ENCODE measurements at places on chromosomes 11 and 22. TPM values are rescaled to one million over a fixed set of nuclear protein-coding genes. Genes with fewer than 3 reads are reported as not detected.

DNA sequence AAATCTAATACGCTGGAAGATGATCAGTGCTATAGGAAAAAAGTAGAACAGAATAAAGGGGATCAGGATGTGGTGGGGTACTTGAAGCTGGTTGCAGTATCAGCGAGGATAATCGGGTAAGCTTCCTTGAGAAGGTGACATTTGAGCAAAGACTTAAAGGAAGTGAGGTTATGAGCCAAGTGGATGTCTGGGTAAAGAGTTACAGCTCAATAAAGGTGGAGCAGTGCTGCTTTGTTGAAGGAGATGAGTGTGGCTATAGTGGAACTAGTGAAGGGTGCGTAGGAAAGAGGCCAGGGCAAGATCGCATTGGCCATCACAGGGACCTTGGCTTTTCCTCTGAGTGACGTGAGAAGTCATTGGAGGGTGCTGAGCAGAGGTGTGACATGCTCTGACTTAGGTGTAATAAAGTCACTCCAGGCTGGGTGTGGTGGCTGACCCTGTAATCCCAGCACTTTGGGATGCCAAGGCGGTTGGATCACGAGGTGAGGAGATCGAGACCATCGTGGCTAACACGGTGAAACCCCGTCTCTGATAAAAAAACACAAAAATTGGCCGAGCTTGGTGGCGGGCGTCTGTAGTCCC is 2.3 kb upstream of the SYVN1 start:
- DNase-seq, result peak; percentile 10

- DNase-seq, result peak; percentile 46
Observed at GRCh38 chr11:102109896-102110760, at the start of gene YAP1. TSS of gene YAP1 (plus strand) at chr11:102110447. CDS start at chr11:102110849, 402 bp downstream.

RASSF10 gene
- total RNA-seq, result not detected

TH gene
- not detected for total RNA-seq

PLXNB2 gene
- total RNA-seq, result 18.9 TPM

CEP126 gene
- total RNA-seq, result 15.7 TPM

GRCh38 chr22:25970999-25971811 is 198.1 kb upstream of the SEZ6L start:
- DNase-seq, result no peak

DNA sequence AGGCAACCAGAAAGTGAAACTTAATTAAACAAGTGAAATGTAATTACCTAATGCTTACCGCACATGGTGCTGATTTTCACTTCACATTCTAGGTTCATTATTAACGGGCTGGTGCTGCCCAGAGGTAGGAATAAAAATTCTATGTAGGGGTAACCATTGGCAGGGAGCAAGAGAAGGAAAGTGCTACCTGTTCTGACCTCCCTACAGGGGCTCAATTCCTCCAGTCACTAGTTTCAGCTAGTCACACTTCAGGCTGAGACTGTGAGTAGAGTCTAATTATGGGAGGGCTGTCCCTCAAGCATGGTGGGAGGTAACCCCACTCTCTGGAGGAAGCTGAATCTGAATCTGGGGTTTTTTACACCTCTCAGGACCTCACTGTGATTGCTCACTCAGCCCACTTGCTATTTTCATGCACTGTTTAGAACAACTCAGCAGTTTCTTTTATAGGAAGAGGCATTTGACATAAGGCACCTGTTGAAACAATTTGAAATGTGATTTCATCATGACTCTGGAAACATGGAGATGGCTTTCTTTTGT is 75.4 kb downstream of the MAML2 start:
- peak; percentile 30 for DNase-seq

DNA sequence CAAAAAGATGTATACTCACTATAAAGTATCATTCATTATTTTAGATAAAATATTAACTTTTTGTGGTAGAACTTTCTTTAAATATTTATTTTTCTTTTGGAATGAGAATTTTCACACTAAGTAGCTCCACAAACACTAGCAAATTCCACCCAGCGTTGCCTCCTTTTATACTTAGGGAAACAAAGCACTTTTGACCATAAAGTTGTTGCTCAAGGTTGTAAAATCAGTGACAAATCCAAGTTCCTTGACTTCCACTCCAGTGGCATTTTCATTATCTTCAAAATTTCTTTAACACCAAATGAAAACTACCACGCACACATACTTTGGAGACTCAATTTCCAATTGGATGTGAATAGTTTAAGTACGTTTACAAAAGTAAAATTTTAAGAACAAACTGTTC is 431.2 kb downstream of the DLG2 start:
- DNase-seq, result no peak

GRCh38 chr11:72426103-72426757 is 8.1 kb downstream of the CLPB start:
- no peak for DNase-seq

GRCh38 chr11:132803436-132803835 is 728.9 kb downstream of the OPCML start:
- DNase-seq, result no peak

GRCh38 chr11:108117746-108118371 is 3.5 kb upstream of the ACAT1 start:
- no peak for DNase-seq

IFITM10 gene
- 6.5 TPM for total RNA-seq

GSTT2 gene
- total RNA-seq, result not detected

FKBP2 gene
- 26.4 TPM for total RNA-seq

- DNase-seq, result no peak
Observed at GRCh38 chr11:81887671-81888070, 846.0 kb downstream of the FAM181B start.

All from natural killer cell (primary cell).